ENCODE measurements at places on chromosomes 12 and 14. TPM values are rescaled to one million over a fixed set of nuclear protein-coding genes. Genes with fewer than 3 reads are reported as not detected.

Gene BEGAIN
- 2.4 TPM for total RNA-seq

Gene MAP3K9
- 2.6 TPM for total RNA-seq

DNA sequence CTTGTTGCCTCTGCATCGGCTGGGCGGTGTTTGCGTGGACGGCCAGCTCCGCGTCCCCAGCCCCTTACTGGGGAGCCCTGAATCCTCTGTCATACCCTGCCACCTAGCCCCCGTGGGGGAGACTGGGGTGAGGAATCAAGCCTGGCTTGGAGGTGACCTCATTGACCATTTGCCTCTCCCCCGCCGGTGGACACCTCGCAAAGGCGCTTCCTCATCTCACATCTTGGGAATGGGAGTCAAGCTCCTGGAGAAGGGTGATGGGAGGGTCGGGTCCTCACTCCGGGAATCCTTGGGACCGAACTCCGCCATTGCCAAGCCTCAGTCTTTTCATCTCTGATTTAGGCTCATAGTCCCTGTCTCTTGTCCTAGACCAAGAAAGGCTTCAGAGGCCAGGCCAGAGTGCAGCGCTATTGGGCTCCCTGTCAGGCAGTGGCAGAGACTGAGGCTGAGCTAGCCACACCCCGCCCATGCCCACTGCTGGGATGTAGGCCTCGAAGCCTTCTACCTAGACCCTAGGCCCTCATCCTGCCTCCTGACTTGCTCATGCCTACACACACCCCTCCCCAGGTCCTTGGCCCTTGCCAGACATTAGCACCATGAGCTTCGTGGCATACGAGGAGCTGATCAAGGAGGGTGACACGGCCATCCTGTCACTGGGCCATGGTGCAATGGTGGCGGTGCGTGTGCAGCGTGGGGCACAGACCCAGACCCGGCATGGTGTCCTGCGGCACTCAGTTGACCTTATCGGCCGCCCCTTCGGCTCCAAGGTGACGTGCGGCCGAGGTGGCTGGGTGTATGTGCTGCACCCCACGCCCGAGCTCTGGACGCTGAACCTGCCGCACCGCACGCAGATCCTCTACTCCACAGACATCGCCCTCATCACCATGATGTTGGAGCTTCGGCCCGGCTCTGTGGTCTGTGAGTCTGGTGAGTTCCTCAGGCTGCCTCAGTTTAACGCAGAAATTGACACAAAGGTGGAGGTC lies 678 bp downstream of the TRMT61A start:
- DNase-seq: no peak

DNA sequence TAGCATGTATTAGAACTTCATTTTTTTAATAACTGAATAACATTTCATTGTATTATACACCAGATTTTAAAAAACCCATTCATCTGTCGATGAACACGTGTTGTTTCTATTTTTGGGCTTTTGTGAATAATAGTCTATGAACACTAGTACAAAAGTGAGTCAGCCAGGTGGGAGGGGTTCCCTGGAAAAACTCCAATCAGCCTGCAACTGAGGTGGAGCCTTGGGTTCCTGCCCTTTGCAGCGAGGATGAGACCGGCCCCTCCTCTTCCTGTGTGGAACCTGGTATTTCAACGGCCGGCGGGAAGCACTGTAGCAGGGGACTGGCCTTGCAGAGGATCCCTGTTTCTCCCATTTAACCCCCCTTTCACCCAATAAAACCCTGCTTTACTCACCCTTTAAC lies 56.1 kb downstream of the LMNTD1 start:
- DNase-seq: peak; percentile 73

DNA sequence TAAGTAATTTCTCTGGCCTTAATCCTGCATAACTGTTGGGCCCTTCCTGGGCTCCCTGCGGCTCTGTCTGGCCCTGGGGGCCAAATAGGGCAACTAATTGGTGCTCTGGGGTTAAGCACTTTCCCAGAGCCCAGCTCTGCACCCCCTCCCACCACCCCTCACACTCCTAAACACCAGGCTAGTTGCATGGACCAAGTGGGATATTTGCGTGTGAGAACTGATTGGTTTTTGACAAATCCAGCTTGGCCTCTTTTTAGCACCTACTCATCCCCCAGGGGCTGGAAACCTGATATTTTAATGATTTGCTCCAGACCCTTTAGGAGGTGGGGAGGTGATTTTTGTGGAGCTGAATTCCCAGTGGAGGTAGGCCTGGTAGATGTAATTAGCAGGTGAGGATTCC lies 91.9 kb downstream of the DICER1 start:
- no peak for DNase-seq

DNA sequence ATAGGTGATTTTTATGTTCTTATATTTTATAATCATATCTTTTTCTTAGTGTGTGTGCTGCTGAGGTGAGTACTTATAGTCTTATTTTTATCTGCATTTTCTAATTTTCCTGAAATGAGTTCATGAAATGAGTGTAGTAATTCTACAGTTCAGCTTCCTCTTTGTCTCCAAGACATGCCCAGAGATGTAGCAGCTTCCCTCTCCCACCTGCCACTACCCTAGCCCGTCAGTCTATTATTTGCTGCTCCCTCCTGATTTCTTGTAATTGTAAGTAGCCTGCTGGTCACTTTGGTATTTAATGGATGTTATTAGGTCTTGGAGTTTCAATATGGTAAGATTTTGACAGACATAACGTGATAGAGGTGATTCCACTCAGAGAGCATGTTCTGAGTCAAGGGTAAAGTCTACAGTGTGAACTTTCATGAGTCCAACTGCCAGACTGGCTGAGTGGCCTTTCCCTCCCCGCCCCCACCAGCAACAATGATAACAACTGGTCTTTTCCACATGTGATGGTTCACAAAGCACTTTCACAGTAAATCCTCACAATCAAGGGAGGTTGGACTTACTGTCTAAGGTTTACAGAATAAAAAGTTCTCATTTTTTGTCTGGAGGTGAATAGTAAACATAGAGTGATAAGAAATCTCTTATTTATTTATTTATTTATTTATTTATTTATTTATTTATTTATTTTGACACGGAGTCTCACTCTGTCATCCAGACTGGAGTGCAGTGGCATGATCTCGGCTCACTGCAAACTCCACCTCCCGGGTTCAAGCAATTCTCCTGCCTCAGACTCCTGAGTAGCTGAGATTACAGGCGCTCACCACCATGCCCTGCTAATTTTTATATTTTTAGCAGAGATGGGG lies 4.2 kb upstream of the RIPK3 start:
- DNase-seq: no peak

GRCh38 chr12:62757048-62757447 lies 177.9 kb downstream of the PPM1H start:
- no peak for DNase-seq

Gene FSCB
- total RNA-seq: not detected

GRCh38 chr12:56278905-56279304 lies 12.2 kb downstream of the COQ10A start:
- no peak for DNase-seq

DNA sequence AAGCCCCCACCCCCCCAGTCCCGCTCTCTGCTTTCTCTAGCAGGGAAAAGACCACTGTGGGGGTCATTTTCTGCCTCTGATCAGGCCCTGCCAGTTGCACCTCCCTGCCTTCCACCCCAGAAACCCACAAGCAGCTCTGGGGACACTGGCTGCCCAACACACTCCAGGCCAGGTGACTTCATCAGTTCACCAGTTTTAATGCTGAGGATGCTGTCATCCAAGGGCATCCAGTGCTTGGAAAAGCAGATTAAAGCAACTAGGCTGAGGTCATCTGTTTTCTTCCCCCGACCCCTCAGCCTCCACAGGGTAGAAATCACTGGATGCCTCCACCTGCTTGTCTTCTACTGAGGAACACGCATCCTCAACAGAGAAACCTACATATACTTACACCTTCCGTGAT lies 282.4 kb downstream of the DPF3 start:
- DNase-seq: no peak

DNA sequence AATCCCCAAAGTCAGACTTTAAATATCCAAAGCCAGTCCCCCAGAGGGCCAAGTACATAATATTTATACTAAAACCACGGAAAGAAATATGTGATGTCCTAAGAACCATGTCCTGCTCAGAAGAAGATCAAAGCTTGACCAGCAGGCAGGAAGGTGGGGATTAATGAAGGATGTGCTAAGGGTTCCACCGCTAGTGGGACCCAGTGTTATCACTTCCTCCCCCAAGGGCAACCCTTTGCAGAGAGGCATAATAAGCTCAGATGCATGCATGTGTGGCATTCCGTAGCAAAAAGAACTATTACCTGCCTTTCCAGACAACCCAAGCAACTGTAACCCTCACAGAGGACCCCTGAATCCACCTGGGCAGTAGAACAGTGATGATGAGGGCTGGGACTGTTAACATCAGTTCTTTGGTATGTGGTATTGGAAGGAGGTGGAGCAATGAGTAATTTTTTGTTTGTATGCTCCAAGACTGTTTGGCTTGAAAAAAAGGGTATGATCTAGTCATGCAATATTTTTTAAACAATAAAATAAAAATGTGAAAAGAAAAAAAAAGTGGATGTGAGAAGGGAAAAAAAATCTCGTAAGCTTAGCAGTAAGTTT lies 71.7 kb upstream of the ETV6 start:
- DNase-seq: no peak

DNA sequence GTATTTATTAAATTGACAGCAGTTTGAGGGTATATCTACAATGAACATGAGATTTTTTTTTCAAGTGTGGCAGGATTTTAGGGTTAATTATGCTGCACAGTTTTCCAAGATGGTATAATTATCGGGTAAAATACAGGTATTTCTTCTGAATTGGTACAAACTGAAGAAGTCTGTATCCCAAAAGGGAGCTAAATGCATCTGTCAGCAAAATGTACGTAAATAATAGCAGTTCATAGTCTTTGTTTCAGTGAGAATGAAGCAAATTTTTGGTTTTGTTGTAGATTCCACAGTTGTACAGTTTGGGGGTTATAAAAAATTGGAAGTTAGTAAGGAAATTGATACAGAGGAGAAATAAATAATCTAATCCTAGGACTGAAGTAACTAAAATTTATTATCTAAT lies 63.3 kb downstream of the RAD52 start:
- no peak for DNase-seq

GRCh38 chr12:38721611-38722252 lies 183.7 kb downstream of the CPNE8 start:
- no peak for DNase-seq

GRCh38 chr12:54378796-54379397 lies 5.6 kb downstream of the ZNF385A start:
- peak; percentile 72 for DNase-seq

DNA sequence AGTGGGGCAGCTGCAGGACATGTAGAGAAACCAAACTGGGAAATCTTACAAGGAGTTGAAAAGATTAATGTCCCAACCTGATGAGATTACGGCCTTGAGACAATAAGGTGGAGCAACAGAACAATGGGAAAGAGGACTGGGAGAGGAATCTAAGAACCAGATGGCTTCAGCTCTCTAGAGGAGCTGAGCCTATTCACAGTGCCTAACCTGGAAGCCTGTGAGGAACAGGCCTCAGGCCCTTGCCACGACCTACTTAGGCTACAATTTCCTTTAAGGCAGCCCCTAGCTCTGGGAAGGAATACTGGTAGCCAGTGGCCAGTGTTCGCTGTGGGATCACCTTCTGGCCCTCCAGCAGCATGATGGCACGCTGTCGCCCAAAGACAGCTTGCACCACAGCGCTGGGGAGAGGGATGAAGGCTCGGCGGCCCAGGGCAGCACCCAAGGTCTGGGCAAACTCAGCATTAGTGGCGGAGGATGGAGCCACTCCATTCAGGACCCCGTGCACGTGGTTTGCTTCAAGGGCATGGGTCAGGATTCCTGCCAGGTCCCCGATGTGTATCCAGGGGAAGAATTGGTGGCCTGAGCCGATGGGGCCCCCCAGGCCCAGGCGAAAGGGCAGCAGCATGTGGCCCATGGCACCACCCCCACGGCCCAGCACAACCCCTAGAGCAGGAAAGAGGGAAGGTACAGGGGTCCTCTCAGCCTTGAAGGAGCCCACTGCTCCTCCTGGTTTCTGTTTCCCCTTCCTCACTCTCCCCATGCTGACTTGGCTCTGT lies 2.6 kb downstream of the SDR39U1 start:
- peak; percentile 53 for DNase-seq

Gene KLHL33
- 0.95 TPM for total RNA-seq

All from adrenal gland (tissue), 19 donors.